Chondrocyte (in vitro differentiated cells): ENCODE measurements at places on chromosomes 1 and 21.

DNA sequence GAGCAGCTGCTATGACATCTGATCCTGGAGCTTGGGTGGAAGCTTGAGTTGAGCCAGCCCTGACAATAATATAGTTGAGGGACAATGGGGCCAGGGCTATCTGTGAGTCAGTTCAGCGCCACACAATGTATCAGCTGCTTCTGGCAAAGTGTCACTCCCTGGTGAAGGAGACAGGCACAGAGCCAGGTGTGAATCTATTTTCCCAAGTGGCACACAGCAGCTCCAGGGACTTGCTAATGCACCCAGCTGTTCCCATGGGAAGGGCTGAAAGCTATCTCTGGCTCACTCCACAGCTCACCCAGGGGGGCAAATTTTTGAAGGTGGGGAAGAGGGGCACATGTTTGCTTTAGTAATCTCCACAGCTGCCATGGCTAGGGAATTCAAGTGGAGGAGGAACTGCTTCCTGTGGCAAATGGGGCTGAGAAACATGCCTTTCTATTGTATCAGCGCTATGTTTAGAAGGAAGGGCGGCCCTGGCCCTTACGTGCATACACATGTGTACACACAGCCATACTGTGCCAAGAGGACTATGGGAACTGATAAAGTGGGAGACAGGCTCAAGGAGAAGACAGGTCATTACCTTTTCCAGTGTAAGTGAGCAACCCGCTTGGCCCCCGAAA is 2.2 kb downstream of the CYB5R1 start:
- DNase-seq, result no peak

- no peak for DNase-seq
Observed at GRCh38 chr1:46315669-46316403, 12.3 kb downstream of the UQCRH start.

DNA sequence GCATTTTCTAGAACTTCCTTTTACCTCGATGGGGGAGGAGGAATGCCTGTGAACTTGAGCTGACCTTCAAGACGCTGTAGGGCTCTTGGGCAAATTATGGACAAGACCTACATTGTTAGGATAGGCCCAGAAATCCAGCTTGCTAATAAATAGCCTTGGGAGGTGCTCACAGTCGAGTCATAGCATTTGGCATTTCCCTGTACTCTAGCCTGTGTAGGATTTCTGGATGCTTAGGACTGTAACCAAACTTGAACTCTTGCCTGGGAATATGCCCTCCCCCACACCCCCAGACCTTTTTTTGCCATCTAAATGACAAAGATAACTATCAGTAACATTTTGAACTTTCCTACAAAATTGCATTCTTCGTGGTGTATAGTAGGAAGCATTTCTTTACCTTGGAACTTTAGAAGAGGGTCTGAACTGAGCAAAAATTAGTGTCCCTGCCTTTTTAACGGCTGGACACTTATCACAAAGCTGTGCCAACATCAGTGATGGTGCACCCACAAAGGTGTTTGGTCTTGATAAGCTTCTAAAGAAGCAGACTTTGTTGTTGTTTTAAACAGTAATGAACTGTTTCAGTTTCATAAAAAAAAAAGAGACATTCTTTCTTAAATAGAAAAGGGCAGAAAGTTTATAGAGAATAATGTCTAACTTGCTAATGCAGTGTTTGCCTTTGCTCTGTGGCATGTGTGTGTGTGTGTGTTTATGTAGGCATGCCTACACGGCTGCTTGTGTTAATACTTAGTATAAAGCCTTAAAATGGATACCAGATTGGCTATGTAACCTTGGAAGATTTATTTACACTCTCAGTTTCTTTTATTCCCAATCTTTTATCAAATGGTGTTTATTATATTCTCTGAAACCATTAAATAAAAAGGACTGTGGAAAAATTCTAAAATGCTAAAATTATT is 88.2 kb downstream of the NFIA start:
- DNase-seq, result no peak

GRCh38 chr1:46687093-46687659 is 15.5 kb downstream of the TEX38 start:
- no peak for DNase-seq

GRCh38 chr1:29415156-29415830 is 179.0 kb downstream of the PTPRU start:
- no peak for DNase-seq

GRCh38 chr1:229810140-229810539 is 184.1 kb downstream of the URB2 start:
- DNase-seq, result no peak

DNA sequence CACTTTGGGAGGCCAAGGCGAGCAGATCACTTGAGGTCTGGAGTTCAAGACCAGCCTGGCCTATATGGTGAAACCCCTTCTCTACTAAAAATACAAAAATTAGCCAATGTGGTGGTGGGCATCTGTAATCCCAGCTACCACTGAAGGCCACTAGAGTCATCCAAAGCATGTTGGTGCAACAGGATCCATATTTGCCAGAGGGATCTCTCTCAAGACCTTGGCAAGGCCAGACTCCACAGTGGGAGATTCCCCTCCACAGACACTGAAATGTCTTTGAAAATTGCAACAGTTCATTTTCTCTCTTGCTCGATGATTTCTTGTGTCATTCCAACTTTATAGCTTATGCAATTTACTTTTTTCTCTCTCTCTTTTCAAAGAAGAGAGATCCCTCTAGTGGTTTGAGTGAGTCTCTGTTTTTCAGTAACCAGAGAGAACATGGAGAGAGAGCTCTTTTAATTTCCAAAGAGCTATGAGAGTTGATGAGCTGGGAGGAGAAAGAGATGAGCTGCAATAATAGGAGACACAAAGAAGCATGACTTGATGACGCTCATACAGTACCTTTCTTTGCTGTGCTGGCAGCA is 176.8 kb upstream of the USP25 start:
- DNase-seq, result no peak

DNA sequence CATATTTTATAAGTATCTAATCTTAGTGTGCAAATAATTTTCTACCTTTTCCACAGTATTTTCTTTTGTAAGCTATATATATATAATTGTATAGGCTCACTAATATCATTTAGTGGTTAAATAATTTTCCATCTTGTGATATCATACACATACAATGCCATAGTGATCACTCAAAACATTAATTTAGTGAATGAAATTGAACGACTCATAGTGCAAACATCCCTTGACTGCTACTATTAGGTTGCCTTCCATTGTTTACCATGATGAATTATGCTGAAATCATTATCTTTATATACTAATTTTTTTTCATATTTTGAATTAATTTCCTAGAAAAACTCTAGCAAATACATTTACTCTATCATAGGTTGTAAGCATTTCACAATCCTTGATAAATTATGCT is 127.1 kb downstream of the PCNX2 start:
- DNase-seq, result no peak

DNA sequence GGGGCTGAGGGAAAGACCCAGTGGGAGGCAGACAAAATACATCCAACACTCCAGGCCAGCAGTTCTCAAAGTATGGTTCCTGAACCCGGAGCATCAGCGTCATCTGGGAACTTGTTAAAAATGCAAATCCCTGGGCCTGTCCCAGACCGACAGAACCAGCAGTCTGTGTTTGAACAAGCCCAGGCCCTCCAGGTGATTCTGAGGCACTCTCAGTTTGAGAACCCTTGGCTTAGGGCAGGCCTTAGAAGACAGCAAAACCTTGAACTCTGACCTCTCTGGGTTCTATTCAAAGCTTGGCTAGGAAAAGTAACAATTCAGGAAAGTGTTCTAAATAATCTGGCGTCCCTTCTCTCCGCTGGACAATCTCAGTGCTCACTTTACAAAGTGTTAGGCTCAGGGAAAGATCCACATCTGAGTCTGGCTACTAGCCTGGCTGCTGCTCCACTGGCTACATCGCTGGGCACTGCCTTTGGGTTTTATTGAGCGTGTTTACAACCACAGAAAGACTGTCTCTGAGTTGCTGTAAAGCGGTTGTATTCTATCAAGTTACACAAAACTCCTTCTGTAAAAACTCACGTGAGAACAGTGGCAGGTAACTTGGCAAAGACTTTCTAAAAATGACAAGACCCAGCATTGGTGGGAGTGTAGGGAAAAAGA is 166.1 kb downstream of the HIVEP3 start:
- no peak for DNase-seq

DNA sequence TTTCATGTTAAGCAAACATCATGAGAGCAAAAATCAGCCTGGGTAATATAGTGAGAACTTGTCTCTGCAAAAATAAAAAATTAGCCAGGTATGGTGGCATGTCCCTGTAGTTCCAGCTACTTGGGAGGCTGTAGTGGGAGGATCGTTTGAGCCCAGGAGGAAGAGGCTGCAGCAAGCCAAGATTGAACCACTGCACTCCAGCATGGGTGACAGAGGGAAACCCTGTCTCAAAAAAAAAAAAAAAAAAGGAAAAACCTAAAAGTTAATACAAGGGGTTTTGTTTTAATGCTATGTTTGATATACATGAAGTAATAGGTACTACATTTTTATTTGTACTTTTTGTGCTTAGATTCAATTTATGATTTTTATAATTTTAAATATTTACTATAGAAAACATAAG is 27.1 kb upstream of the SLC35A3 start:
- no peak for DNase-seq

GRCh38 chr1:64043976-64044375 is 159.4 kb upstream of the UBE2U start:
- DNase-seq, result no peak

DNA sequence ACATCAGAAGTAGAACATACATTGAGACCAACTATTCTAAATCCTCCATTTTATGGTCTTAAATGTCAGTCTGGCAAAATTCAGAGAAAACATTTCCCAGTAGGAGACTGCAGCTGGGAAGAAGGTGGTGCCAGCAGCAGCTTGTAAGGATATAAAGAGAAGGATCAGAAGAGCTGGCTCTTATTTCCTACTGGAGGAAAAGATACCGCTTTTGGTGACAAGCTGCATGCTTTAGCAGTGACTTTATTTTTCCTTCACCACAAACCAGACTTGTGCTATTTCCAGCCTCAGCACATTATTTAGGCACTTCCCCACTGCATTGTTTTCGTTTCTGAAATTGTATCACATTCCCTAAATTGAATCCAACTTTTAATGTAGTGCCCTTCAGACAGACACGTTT is 28.4 kb downstream of the RNF11 start:
- DNase-seq, result no peak

DNA sequence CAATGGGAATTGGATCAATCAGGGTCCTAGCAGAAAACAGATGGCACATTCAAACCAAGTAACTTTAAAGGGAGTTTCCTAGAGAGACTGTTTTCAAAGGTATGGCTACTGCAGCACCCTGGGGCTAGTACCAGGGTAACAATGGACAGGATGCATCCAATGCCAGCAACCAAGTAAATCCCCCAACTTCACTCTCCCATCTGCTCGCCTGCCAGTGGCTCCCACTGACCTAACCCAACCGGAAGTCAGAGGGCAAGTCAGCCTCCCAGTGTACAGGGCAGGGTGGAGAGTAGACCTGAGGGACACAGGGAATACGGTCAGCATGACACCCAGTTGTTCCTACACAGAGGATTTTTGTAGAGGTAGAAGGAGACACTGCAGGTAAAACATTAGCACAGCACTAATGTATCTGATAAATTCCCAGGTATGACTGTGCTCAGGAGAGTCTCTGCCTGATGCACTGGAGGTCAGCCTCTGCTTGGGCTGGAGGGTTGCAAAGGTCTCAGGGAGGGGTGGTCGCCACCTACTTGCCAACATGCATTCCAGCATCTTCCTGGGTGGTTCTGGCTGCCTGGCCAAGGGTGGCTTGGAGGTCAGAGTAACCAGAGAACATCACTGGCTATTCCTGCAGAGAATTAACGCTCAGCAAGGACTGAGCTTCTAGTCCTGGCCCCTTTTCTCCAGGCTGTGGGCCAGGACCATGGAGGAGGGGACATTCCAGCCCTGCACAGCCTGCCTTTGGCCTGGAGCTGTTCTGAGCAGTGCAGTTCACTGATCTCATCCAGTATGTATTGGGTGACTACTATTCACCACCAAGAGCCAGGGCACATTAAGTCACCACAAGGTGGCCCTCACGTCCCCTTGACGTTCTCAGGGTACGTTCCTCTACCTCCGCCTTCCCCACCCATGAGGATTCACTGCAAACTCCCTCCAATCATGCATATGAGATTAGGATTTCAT is 5.1 kb upstream of the GJA4 start:
- DNase-seq, result no peak

DNA sequence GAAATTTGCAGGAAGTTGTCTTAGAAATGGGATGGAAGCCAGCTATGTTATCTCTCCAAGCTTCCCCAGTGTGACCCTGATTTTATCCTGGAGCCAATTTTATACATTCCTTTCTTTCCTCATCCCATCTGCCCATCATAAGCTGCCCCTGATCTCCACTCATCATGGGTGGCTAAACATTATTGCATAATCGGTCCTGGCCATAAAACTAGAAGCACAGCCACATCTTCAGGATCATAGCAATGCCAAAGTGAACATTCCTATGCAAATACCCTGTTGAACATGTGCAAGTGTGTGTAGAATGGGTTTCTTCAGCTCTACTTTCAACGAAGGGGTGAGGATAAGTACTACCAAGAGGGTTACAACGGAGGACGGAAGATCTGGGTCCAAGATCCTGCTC is 50.6 kb upstream of the COG2 start:
- DNase-seq, result no peak

GRCh38 chr1:27427816-27428315 is 35.4 kb downstream of the GPR3 start:
- DNase-seq, result no peak

DNA sequence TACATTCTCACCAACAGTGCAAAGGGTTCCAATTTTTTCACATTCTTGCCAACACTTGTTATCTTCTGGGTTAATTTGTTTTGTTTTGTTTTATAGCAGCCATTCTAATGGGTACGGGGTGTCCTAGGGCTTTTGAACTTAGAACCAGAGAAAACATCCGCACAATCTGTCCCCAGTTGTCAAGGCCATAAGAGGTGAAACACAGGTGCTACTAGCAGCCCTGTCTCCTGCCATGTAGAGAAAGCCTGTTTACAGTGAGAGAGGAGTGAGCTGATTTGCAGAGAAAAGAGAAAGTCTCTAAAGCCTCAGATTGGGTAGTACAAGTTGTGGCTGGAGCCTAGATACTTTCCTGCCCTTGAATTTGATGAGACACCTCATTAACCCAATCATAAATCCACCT is 46.4 kb upstream of the BMP8B start:
- DNase-seq, result no peak

DNA sequence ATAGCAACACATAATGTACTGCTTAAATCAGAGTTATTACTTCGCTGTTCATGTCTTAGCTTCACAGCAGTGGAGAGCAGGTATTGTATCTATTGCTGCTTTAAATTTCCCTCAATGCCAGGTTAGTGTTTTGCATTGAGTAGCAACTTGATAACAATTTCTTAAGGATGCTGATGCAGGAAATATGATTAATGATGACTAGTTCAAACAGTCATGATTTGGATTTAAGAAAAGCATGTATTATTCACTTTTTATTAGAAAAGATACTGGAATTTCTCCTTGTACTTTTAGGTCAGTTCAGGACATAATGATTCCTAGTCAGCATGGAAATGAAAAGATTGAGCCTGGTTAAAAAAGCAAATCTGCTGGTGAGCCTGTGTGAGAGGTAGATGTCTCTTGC is 67.2 kb upstream of the ARHGAP29 start:
- DNase-seq, result no peak

- no peak for DNase-seq
Observed at GRCh38 chr1:11615090-11615489, 39.1 kb downstream of the FBXO2 start.

- no peak for DNase-seq
Observed at GRCh38 chr1:22171951-22172715, 29.2 kb upstream of the WNT4 start.

GRCh38 chr1:73979684-73980083 is 218.3 kb downstream of the LRRIQ3 start:
- no peak for DNase-seq
